ENCODE measurements at places on chromosomes 3 and 15.

- DNase-seq: no peak
Measured at GRCh38 chr15:49382394-49382793, 40.6 kb upstream of the FGF7 start.

GRCh38 chr15:63553388-63553791 lies 43.8 kb upstream of the FBXL22 start:
- DNase-seq: no peak

- no peak for DNase-seq
Measured at GRCh38 chr3:32495609-32496008, 7.0 kb downstream of the CMTM6 start.

DNA sequence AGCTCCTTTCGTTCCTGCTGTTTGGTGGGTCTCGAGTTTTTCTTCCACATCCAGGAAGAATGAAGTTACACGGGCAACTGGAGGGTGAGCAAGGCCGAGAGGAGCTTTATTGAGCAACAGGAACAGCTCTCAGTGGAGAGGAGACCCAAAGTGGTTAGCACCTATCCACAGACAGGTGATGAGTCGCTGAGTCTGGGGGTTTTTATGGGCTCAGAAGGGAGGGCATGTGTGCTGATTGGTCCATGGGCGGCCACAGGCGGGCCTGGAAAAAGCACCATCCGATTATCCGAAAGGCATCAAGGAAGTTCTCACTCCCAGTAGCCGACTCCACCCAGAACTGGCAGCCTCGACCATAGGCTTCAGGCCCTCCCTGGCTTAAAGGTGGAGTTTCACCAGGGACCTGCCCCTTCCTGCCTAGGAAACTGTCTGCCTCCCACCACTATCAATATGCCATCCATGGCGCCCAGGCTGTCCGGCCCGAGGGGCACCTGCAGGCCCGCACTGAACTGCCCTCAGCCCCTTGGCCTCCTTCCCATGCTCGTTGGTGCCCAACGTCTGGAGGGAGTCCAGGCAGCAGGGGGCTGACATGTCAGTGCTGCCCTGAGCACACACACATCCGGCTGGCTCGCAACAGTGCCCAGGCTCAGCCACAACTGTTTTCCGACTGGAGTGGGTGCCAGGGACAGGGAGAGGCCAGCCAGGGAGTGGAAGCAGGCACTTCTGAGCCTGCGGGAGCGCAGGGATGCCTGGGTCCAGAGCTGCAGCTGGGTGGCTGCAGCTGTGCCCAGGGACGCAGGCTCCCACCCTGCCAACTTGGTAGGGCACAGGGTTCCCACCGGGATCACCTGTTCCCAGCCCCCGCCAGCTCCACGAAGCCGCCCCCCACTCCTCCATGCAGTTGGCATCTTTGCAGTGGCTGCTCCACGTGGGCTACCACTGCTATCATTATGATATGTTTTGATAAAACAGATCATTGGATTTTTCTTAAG lies 170.2 kb downstream of the FNDC3B start:
- DNase-seq: no peak
